ENCODE measurements at places on chromosomes 12 and 14. TPM values are rescaled to one million over a fixed set of nuclear protein-coding genes. Genes with fewer than 3 reads are reported as not detected.

GRCh38 chr12:106769546-106769945 is 4.9 kb upstream of the RIC8B start:
- DNase-seq = no peak

DNA sequence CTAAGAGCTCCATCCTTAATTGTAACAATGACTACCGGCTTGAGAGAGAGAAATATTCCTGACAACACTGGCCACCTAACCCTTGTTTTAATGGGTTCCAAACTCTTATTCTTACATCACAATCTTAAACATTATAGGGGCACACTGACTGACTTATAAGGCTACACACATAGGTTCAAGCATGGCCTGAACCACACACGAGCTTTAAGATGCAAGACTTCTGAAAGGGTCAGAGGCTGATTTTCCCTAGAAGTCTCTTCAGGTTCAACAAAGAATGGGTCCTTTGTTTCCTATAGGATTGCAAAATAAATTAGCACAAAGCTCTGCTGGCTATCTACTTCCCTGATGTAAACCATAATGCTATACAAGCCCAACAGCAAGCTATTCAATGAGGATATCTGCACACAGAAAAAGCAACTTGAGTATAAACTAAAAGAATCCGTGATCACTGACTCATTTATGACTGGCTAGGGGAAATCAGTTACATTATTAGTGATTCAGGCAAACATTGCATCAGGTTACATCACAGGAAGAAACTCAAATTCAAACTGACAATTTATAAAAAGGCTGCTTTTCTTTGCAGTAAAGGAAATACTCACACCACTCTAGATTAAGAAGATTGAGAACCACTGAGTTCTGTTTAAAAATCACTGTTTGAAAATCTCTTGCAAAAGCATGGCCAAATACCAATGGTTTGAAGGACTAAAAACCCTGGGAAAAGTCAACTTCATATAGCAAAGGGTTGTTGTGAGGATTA is 8.5 kb downstream of the BTG1 start:
- peak; percentile 48 for DNase-seq

GRCh38 chr14:90296641-90297040 is 35.1 kb downstream of the NRDE2 start:
- no peak for DNase-seq

- no peak for DNase-seq
Observed at GRCh38 chr14:63940387-63940786, 87.6 kb downstream of the SYNE2 start.

DNA sequence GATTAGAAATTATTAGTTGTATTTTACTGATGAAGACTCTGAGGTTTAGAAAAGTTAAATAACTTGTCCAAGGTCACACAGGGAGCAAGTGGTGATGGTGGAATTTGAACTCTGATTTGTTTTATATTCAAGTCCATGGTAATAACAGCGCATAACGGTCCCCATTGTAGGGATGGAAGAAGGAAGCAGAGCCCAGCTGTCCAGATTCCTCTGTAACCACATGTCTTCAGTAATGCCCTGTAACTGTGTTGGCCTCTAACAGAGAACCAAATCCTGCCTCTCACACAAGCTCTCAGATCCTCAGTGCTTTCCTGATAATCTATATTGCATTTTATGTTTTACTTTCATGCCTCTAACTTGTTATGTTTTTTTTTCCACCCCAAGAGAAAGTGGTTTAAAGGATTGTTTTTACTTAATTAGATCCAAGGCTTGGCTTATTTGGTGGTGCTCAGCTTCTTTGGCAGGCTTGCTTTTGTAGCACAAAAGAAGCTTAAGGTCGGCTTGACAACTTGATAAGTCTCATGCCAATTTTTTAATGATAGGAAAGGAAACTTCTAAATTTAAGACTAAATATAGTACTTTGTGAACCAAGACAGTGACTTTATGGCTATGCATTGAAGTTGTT is 105.1 kb upstream of the SEL1L start:
- DNase-seq = no peak

The DNAJC22 gene
- 0.10 TPM for total RNA-seq

All from GM23338 (cell line).